Foreskin keratinocyte (primary cell): ENCODE measurements at places on chromosomes 5 and 9. TPM values are rescaled to one million over a fixed set of nuclear protein-coding genes. Genes with fewer than 3 reads are reported as not detected.

PTGES2 gene
- polyA plus RNA-seq, result 85.0 and 86.8 TPM in 2 replicates

TRIP13 gene
- polyA plus RNA-seq, result 27.7 and 37.9 TPM in 2 replicates

FOXD1 gene
- 35.0 and 37.7 TPM in 2 replicates for polyA plus RNA-seq

- DNase-seq, result no peak
Observed at GRCh38 chr5:62093976-62094375, 212.0 kb upstream of the KIF2A start.

DNA sequence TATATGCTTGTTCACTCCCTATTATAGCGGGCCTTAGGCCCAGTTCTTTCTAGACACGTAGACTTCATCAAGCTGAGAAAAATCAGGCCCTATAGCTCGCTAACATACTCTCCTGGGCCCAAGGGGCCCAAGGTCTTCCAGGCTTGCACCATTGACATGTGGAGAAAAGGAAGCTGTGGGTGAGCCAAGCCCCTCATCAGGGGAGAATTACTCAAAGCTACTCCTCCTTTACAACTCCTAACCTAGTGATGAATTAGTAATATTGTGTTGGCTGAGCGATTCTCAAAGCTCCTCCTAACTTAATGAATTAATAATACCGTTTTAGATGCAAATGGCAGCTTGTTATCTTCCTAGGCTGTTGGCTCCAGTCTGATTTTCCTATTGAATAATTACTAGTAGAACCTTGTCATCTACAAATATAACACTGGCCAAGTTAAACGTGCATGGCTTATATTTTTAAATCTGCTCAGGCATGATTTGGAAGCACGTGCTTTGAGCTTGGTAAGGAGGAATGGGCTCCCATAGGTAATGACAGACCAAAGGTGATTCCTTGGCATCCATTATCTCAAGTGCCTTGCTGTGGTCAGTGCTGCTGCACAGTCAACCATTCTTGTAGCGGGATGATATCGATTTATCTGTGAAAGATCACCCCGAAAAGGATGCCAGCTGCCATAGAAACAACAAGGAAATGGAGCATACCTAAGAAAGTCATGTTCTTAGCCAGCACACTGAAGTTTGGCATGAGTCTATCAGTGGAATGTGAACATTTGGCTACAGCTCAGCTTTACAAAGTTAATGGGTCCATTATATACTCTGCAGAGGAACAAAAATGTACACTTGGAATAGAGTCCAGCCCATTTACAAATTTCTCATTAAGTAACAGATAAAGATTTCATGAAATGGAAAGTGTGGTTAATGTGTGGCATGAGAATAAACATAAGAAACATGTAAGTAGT, 23.8 kb downstream of the LVRN start:
- DNase-seq, result no peak

DNA sequence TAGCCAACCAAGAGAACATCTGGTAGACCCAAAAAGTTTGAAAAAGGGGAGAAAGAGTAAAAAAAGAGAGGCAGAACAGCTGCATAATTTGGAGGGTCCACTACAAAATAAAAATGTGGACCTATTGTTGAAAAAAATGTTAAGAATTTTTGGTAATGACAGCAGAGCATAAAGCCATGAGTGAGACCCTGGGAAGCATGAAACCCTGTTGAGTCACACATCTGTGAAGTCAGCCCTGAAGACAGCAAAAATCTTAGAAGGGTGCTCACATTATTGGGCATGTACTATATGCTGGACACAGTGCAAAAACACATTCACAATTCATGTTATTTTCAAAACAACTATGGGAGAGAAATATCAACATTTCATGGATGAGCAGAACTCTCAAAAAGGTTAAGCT, 56.4 kb upstream of the LIFR start:
- no peak for DNase-seq

DNA sequence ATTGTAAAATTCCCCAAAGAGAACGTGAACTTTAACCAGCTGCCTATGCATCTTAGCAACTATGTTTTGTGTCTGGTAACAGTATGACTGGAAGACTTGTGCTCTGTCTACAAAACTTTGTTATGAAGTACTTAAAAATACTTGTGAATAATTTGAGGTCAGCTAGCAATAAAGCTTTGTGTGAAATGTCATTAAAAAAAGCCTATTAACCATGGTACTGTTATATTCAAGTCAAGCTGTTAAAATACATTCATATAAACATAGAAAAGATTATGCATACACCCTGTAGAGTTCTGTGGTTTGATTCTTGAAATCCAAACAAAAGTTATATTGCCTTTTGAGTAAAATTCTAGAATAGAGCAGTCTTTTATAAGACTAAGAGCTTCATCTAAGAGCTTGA, 60.1 kb downstream of the VCAN start:
- no peak for DNase-seq

DNA sequence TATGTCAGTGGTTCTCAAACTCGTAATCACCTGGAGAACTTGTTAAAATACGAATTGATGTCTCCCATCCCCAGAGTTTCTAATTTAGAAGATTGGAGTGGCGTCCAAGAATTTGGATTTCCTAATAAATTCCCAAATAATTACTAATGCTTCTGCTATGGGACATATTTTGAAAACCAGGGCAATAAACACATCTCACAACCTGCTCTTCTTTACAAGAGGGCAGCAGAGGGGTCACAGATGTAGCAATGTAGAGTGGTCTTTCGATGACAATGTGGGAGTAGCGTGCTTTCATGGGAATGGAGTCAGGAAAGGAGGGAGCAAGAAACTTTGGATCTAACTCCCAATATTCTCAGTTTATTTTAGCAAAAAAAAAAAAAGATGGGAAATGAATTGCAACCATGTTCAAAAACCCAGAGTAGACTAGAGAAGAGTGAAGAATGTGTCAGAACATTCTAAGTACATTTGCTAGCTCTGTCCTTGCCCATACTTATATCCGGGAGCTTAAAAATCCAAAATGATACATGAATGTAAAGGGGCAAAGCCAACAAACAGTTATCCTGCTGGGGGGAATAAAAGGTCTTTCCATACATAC, 33.8 kb upstream of the ALDH1A1 start:
- no peak for DNase-seq

DNA sequence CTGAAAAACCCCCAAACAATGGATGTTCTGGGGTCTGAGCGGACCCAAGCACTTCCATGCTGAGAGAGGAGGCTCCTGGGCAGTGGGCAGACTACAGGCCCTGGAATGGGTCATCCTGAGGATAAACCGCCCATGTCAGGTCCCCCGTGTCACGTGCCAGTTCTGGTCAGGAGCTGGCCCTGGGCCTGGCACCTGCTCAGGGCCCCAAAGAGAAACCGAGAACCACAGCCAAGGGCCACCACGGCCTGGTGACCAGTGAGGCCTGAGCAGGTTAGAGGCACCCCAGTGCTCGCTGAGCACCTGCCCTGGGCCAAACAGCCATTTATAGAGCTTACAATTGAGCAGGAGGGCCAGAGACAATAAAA, 15.8 kb downstream of the LMAN2 start:
- no peak for DNase-seq
